ENCODE measurements at places on chromosomes 2 and 18.

DNA sequence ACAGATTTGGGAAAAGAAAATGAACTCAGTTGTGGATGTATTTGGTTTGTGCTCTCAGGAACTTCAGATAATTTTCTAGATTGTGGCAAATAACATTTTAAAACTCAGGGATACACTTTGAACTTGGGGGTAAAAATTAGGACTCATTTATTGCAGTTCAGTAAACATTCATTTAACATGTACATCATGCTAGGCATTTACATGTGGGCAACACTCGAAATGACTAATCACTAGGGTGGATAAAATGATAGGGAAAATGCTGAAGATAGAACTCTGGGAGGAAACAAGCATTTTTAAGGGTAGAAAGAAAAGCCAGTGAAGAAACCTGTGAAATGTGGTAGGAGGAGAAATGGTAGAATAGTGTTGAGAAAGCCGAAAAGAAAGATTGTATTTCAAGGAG, 7.8 kb downstream of the FAM117B start:
- DNase-seq: no peak

DNA sequence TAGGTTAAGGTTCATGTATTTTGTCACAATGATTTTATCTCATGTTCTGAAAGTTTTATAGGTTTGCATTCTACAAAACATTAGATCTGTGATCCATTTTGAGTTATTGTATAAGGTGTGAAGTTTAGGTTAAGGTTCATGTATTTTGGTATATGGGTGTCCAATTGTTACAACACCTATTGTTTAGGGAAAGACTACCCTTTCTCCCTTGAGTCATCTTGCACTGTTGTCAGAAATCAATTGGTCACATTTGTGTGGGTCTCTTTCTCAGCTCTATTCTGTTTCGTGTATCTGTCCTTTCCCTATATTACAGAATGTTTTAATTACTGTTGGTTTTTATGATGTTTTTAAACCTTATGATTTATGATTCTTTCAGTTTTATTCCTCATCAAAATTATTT, 192.3 kb downstream of the MCFD2 start:
- DNase-seq: no peak

DNA sequence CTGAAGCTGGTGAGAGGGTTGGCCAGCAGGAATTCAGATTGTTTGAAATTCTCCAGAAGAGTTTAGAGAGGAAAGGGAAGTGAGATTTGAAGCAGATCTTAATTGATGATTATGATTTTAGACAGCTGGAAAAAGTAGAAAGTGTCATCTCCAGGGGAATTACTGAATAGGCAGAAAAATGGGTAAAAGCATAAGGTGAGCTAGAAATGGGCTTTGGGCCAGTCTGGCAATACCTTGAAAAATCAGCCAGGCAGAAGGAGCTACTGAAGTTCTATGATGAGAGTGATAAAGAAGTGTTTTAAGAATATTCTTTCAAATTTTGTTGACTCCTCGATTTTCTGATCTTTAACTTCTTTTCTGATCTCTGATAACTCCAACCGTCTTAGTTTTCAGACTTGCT, 172.9 kb upstream of the CCDC150 start:
- no peak for DNase-seq

DNA sequence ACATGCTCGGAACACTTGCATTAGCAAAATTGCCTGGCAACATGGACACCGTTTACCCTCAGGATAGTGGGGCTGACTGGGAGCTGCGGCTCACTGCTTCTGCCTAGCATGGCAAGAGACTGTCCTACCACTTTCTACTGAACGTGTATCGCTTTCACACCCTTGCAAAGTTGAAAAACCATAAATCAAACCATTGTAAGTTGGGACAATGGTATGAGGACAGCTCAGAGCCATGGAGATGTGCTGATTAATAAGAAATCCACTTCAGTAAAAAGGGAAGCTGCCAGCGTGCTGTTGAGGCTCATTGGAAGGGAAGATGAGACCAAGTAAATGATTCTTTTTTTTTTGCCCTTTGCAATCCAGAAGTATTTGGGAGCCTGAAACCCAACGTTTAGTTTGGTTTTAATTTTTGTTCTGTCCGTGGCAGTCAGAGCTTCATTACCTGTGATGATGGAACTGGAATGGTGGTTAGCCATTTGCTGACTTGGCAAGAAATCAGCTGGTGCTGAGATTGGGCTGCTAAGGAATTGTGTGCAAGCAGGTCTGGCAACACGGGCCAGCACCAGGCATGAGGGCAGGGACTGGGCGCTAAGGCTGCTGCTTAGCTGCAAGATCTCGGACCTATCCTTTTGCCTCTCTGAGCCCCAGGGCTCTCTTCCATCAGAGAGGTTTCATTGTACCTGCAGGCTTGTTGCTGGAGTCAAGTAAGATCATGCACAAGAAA, 75.5 kb upstream of the HS6ST1 start:
- DNase-seq: no peak

DNA sequence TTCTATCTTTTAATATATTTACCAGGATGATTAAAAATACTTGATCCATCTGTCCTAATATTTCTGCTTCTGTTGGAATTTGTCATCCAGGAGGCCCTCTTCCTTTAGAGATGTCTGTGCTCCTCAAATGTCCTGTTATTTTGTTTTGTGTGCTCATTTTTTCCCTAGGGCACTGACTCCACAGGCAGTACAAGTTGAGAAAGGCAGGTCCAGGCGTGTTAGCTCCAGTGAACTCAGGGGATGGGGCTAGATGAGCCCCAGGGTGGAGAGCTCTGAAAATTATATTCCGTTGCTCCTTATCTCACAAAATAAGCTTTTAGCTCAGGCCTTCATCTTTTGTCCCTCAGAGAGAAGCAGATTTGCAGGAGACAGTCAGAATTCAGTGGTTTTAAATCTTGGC, 105.7 kb downstream of the SLC4A3 start:
- peak; percentile 72 for DNase-seq

- DNase-seq: no peak
Measured at GRCh38 chr18:64403784-64404503, 255.1 kb upstream of the LINC00305 start.

GRCh38 chr18:31229829-31230228, 67.2 kb upstream of the DSC1 start:
- no peak for DNase-seq

- DNase-seq: no peak
Measured at GRCh38 chr2:85921659-85922058, 32.9 kb upstream of the ST3GAL5 start.

DNA sequence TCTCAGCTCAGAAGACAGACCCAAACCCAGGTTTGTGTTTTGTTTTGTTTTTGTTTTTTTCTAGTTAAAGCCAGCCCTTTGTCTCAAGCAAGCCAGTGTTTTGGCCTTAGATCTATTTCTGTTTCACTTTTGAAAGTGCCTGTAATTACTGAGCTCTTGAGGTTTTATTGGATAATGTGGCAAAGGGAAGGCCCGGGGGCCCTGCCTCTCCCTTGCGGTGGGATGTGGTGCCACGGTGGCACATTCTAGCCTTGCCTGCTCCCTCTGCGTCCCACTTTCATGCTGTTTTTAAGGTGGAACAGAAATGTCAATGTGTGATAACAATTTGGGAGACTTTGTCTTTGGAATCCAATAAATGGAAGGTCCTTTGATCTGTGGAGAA, 2.5 kb downstream of the HPCAL1 start:
- DNase-seq: no peak

GRCh38 chr2:54308782-54309181, 52.8 kb upstream of the TSPYL6 start:
- no peak for DNase-seq

DNA sequence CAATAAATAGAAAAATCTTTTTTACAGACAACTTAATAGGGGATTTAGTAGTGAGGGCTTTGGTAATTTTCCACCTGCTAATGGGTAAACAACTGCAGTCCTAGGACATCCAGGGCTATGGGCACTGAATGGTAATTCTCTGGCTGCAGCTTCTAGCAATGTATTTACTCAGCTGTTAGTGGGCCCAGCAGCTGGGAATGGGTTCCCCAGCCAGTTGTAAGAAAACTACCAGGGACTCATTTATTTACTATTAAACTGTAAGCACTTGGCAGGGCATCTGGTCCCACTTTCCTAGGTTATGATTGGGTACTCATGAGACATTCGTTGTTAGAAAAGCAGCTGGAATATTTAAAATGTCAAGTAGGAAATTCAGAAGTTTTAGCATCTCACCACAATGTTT, 363.8 kb upstream of the TRIB2 start:
- no peak for DNase-seq

DNA sequence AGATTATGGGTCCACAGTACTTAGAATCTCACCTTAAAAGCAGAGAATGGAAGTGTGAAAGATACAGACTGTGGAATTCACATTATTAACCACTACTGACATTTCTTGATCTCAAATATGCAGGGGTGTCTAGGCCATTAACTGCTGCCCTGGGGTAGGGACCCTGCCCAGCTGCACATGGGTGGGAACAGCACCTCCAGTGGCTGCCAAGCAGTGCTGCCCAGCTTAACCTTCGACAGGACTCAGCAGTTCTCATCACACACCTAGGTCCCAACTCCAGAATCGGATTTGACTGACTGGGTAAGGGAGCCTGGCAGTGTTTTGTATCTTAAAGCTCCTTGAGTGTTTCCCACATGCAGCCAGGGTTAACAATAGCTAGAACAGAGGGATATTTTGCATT, 14.9 kb downstream of the ERFE start:
- DNase-seq: no peak

- no peak for DNase-seq
Measured at GRCh38 chr2:17611036-17611435, 70.5 kb downstream of the VSNL1 start.

- DNase-seq: no peak
Measured at GRCh38 chr2:235480614-235481013, 13.2 kb upstream of the AGAP1 start.

- DNase-seq: no peak
Measured at GRCh38 chr2:235046589-235046988, 94.8 kb downstream of the SH3BP4 start.

DNA sequence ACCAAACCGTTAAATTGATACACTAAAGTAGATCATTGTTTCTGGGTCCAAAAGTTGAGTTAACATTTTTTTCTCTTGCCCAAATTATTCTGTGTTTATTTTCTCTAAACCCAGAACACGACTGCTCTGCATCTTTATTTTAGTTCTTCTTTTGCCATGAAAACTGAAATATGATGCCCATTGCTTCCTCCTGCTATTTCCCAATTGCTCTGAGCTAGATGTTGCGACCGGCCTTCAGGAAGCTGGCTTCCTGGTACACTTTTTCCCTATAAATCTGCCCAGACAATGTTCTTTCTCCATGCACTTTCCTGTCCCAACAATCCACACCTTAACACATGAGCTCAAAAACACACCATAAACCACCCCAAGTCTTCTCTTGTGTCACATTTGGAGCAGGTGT, 501.4 kb downstream of the FBXO15 start:
- DNase-seq: no peak

GRCh38 chr18:63317982-63318888, 1.3 kb downstream of the BCL2 start:
- DNase-seq: no peak

DNA sequence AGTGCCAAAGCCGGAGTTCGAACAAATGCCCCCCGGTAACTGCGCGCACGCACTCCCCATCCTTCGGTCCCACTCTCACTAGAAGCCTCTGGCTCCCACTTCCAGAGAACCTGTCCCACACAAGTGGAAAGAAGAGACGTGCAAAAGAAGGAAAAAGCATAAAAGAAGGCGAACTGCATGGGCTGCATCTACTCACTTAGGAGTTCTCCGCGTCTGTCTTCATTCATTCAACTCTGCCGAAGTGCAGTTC, 312 bp downstream of the NR4A2 start:
- no peak for DNase-seq

- no peak for DNase-seq
Measured at GRCh38 chr2:37561615-37562569, 109.5 kb downstream of the CDC42EP3 start.

- DNase-seq: no peak
Measured at GRCh38 chr2:237057893-237058300, 27.8 kb upstream of the COPS8 start.

GRCh38 chr18:27785815-27786471, 391.0 kb downstream of the CDH2 start:
- DNase-seq: no peak

DNA sequence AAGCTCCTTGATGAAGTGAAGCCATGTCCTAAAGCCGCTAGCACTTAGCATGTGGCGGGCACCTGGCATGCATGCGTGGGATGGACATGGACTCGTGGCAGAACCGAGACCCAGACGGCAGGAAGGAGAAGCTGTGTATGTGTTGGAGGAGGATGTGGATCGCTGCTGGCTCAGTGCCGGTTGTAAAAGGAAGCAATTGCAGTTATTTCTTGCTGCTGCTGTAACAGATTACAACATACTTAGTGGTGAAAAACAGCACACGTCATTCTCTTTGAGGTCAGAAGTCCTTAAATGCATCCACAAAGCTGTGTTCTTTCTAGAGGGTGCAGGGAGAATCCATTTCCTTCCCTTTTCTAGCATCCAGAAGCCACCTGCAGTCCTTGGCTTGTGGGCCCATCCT, 74.6 kb downstream of the AGAP1 start:
- no peak for DNase-seq

GRCh38 chr2:107336526-107336925, 450.6 kb upstream of the ST6GAL2 start:
- DNase-seq: peak; percentile 13
